Memory B cell (primary cell): ENCODE measurements at places on chromosomes 12 and 14.

DNA sequence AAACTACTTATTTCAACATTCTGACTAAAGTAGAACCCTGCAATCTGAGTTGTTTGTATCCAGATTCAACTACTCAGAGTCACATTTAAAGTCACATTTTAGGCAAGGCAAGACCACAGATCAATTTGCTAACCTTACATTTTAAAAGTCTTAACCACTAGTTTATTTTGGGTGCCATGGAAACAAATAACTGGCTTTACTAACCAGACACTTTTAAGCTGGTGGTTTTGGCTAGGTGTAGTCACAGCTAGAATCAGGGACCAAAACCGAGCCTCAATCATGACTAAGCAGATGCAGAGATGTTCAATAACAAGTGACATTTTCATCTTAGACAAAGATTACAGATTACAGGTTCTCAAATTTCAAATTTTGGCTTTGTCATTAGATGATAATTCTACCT is 115.3 kb downstream of the PDE6H start:
- no peak for DNase-seq

- DNase-seq, result no peak
Observed at GRCh38 chr12:31736472-31736871, 7.7 kb upstream of the AMN1 start.

DNA sequence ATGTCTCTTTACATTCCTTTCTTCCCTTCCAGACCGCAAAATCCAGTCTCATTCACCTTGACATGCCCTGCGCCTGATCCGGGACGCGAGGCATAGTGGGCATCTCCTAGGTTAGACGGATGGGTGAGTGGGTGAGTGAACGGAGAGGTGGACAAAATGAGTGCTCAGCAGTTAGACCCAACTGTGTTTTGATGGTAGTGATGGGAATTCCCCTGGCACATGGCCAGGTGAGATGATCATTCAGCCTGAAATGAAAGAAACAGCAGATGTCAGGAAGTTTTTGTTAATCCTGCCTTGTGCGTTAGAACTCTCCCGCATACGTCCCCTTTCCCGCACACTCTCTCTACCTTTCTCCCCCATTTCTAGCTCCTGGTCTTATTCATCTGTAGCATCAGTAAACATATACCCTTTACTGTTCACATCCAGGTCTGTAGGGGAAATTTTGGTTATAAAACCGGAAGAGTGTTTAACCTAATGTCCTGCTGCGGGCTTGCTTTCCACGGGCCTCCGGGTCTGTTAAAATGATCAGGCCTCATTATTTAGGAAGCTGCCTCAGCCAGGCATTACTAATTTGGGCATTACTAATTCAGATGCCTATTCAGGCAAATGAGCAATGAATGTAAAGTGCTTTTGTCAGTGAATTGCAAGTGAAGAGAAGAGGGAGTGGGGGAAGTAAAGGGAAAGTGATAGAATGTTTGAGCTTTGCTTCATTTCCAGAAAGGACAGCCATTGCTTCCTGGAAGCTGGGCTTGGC is 172.8 kb downstream of the ETV6 start:
- DNase-seq, result peak; percentile 50

- no peak for DNase-seq
Observed at GRCh38 chr14:70698288-70698687, 56.6 kb downstream of the TTC9 start.

DNA sequence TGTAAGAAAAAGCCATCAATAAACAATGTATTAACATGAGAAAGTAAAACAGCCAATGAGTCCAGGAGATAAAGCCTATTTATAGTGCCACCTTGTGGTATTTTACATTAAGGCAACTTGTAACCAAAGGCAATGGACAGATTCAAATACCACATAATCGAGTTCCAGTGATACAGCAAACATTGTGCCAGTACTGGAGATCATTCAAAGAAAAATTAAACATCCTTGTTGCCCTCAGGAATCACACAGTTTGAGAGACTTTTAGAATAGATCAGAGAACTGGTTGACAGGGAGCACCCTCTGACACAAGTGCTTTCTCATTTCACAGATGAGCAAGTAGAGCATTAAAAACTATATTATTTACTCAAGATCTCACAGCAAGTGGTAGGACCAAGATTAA is 98.1 kb downstream of the DDHD1 start:
- no peak for DNase-seq

- peak; percentile 70 for DNase-seq
Observed at GRCh38 chr12:97148941-97149559, 242.0 kb downstream of the NEDD1 start.

GRCh38 chr12:82650627-82651337 is 35.9 kb upstream of the TMTC2 start:
- no peak for DNase-seq

- no peak for DNase-seq
Observed at GRCh38 chr14:56812364-56813141, 2.3 kb upstream of the OTX2 start.

- DNase-seq, result no peak
Observed at GRCh38 chr12:102201436-102202061, 3.9 kb upstream of the PMCH start.

- no peak for DNase-seq
Observed at GRCh38 chr14:26286913-26287205, 311.0 kb downstream of the NOVA1 start.

GRCh38 chr14:94181835-94182234 is 7.7 kb downstream of the PPP4R4 start:
- DNase-seq, result no peak

- DNase-seq, result no peak
Observed at GRCh38 chr12:129815846-129816245, 88.0 kb downstream of the TMEM132D start.

DNA sequence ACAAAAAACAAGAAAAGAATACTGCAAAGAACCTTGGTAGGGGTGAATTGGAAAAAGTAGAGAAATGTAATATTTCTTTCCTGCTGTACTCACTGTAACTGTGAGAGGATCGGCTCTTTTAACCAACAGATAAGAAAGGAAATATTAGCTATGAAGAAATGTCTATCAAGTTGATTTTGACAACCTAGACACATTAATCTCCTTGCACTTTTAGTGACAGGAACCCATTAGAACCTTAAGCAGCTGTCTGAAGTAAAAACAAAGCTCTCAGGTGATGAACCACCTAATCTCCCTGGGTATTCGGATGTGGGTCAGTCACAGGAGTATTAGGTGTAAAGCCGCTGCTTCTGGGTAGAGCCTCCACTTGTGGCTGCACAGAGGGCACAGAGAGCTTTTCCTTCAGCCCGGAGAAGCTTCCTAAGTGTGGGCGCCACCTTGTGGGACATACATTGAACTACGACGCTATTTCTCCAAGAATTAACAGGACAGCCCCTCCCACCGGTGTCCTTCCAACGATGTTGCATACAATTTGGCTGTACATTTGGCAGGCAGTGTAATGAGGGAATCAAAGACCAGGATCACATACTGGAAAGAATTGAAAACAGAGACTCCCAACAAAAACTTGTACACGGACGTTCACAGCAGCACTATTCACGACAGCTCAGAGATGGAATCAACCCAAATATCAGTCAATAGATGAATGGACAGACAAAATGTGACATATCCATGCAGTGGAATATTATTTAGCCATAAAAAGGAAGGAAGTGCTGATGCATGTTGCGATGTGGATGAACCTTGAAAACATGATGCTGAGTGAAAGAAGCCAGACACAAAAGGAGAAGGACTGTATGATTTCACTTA is 28.9 kb upstream of the MAPKAPK5 start:
- peak; percentile 59 for DNase-seq

DNA sequence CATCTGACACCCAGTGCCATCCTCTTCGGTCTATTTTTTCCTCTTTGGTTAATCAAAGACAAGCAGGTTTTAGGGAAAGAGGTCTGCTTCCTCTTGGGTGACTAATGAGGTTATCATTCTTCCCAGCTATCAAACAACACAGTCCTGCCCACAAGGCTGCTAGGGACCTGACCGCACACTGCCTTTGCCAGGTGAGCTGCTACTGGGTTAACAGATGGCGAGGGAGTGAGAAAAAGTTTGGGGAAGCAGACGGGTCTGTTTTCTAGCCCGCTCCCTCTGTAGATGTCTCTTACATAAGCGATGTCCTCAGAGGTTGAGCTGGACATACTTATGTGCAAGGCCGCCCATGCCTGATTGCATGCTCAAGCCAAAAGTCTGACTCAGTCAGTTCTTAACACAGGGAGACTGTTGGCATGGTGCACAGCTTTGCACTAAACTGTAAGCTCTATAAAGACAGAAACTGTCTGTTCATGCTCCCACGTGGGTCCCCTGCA is 94.1 kb downstream of the SLC15A4 start:
- no peak for DNase-seq

- no peak for DNase-seq
Observed at GRCh38 chr14:56153267-56153666, 35.1 kb downstream of the PELI2 start.

- DNase-seq, result no peak
Observed at GRCh38 chr14:99820702-99821331, 27.6 kb downstream of the EML1 start.

DNA sequence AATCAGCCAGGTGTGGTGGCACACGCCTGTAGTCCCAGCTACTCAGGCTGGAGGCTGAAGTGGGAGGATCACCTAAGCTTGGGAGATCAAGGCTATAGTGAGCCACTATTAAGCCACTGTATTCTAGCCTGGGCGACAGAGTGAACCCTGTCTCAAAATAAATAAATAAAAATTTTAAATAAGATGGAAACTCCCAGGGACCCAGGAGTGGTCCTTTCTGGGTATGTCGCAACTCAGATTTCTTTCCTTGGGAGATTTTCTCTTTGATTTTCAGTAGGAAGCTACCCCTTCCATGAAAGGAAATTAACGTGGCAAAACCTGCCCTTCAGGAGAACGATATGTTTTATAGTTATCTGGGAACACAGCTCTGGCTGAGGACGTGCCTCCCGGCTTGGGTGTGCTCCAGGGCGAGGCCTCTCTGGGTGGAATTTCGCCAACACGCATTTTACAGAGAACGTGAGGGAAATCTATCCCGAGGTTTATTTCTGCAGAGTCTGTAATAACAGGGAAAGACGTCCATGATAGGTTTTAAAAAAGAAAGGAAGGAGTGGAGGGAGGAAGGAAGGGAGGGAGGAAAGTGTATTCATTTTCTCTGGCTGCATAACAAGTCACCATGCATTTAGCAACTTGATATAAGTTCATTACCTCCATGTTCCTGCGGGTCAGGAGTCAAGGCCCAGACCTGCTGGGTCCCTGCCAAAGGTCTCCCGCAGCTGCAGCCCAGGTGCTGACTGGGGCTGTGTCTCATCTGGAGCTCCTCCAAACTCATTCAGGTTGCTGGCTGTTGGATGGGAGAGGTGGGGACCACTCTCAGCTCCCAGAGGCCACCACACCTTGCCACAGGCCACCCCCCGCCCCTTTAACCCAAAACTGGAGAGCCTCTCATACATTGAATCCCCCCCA is 80.6 kb upstream of the GSC start:
- no peak for DNase-seq

DNA sequence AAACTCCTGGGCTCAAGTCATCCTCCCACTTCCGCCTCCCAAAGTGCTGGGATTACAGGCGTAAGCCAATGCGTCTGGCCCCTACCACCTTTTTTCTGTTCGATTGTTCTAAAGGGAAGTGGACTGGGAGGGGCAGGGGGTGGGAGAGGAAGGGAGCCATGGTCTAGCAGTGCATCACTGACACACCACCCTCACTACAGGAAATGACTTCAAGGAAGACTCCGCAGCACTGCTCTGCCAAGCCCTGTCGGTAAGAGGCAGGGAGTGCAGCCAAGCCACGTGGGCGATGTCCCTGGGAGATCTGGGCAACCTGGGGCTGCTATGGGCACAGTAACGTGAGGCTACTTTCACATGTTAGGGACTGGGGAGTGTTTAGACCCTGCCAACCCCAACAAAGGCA is 18.0 kb downstream of the LRRC74A start:
- peak; percentile 11 for DNase-seq

GRCh38 chr12:113158439-113159203 is 9.1 kb downstream of the CFAP73 start:
- no peak for DNase-seq

DNA sequence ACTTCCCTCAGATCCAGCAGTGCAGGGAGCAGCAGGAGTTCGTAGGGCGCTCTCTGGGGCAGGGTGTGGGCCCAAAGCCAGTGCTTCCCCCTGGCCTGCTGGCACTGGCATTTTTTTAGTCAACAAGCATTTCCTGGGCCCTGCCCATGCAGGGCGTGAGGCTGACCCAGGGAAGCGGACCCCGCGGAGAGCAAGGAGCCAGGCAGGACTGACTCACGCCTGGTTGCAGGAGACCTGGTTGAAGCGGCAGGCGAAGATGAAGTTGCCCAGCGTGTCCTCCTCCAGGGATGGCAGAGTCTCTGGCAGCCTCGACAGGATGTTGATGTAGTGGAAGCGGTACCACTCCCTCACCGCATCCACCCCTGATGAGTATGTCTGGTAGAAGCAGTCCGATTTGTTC is 13.5 kb downstream of the SCNN1A start:
- no peak for DNase-seq

DNA sequence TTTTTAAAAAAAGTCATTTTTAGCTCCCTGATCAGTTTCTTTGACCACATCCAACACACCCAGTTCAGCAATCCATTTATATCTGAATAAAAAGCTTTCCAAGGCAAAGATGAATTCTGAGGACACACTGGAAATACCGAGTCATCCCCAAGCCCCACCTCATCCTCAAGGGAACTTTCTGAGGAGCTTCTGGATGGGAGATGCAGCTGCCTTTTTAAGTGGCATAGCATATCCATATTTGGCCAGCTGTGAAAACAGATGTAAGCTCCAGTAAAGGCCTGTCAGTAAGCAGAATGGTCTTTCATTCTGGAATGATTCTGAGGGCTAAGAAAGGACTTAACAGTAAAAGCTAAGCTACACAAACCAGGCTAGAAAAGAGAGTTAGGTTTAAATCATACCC is 18.4 kb downstream of the ZFYVE1 start:
- DNase-seq, result no peak

DNA sequence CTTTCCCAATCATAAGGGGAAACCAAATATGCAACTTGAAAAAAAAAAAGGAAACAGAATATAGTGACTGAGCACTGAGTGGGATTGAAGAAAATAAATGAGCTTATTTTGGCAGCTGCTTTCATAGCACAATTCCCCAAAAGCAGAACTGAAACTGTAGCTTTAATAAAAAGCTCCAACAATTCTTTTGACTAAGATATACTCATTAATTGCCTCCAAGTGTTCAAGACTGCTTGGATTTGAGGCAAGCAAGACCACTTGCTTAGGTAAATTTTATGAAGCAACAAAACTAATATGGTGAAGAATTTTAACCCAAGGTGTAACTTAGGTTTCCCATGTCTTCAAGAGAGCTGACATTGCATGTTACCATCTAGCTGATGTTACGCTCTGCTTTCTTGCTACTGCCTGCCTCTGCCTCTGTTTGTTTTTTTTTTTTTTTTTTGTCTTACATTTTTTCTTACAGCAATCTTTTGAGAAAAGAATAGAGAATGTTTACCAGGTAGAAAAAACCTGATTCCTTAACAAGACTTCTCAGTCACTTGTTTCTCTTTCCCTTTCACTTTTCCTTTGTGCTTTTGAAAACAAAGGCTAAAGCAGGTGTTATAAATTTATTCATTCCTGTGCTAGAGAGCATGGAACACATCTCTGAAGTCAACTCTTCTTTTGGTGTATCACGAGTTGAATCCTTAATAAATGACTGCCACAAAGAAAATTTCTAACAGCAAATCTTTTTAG is 134.4 kb downstream of the BCAT1 start:
- DNase-seq, result peak; percentile 17
